Tibial nerve (tissue), 4 donors: ENCODE measurements at places on chromosomes 4 and X. TPM values are rescaled to one million over a fixed set of nuclear protein-coding genes. Genes with fewer than 3 reads are reported as not detected.

- H3K27ac ChIP-seq: no peak overlapping the region
- no peak for DNase-seq
- H3K4me3 ChIP-seq: no peak overlapping the region
- H3K27me3 ChIP-seq: no peaks in the 10 kb centered on the region
- H3K36me3 ChIP-seq: no peaks in the 10 kb centered on the region
These were observed 9.2 kb downstream of the GUCY1A1 start for GRCh38 chr4:155675709-155676429.

DNA sequence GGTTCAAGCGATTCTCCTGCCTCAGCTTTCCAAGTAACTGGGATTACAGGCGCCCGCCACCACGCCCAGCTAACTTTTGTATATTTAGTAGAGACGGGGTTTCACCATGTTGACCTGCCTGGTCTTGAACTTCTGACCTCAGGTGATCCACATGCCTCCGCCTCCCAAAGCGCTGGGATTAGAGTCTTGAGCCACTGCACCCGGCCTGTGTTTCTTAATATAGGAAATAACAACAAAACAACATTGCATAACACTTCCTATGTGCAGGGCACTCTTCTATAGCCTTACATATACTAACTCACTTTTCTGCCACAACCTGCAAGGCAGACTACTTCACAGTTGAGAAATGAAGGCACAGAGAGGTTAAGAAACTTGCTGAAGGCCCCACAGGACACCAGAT lies 12.8 kb upstream of the TMEM131L start:
- no peak for DNase-seq
- no peaks in the 10 kb centered on the region for H3K36me3 ChIP-seq
- no peak overlapping the region for H3K4me3 ChIP-seq
- no peaks in the 10 kb centered on the region for H3K27me3 ChIP-seq

The CTAG1B gene
- total RNA-seq: not detected

The MAGEA2 gene
- not detected for total RNA-seq

DNA sequence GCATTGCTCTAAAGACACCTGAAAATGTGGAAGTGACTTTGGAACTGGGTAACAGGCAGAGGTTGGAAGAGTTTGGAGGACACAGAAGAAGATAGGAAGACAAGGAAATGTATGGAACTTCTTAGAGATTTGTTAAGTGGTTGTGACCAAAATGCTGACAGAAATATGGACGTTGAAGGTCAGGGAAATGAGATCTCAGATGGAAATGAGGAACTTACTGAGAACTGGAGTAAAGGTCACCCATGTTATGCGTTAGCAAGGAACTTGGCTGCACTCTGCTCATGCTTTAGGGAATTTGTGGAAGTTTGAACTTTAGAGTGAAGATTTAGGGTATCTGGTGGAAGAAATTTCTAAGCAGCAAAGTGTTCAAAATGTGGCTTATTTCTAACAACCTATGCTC lies 99.4 kb downstream of the FAM13A start:
- H3K27me3 ChIP-seq: no peaks in the 10 kb centered on the region
- no peaks in the 10 kb centered on the region for H3K36me3 ChIP-seq
- no peaks in the 10 kb centered on the region for H3K4me1 ChIP-seq
- peak overlapping the region; percentile 36 for H3K27ac ChIP-seq

The TECRL gene
- total RNA-seq: not detected

The ARHGAP36 gene
- not detected for total RNA-seq

GRCh38 chr4:154623436-154623835 lies 11.0 kb upstream of the FGG start:
- no peak overlapping the region for H3K27ac ChIP-seq
- H3K4me3 ChIP-seq: no peak overlapping the region
- H3K27me3 ChIP-seq: no peaks in the 10 kb centered on the region
- peaks cover 10% of the 10 kb centered on the region for H3K4me1 ChIP-seq
- DNase-seq: no peak

The HEPH gene
- 30.0 TPM for total RNA-seq

- H3K4me1 ChIP-seq: no peaks in the 10 kb centered on the region
- no peaks in the 10 kb centered on the region for H3K36me3 ChIP-seq
- no peaks in the 10 kb centered on the region for H3K27me3 ChIP-seq
These were observed 76.0 kb upstream of the FAM47B start for GRCh38 chrX:34866646-34867045.

GRCh38 chr4:186755550-186756519 lies 32.2 kb upstream of the FAT1 start:
- no peak for DNase-seq
- no peaks in the 10 kb centered on the region for H3K4me1 ChIP-seq
- H3K4me3 ChIP-seq: no peak overlapping the region
